ENCODE measurements at places on chromosomes 11 and 22.

DNA sequence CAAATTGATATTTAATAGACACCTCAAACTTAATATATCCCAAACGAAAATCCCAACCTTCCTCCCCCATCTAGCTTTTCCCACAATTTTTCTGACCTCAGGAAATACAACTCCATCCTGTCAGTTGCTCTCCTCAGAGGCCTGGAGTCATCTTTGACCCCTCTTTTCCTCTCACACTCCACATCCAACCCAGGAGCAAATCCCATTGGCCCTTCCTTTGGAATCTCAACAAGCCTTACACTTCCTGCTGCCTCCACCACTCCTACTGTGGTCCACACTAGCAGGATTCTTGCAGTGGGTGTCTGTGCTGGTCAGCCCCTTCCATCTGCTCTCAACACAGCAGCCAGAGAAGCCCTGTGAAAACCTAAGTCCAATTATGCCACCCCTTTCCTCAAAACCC is 39.3 kb upstream of the RFPL3 start:
- DNase-seq, result no peak

DNA sequence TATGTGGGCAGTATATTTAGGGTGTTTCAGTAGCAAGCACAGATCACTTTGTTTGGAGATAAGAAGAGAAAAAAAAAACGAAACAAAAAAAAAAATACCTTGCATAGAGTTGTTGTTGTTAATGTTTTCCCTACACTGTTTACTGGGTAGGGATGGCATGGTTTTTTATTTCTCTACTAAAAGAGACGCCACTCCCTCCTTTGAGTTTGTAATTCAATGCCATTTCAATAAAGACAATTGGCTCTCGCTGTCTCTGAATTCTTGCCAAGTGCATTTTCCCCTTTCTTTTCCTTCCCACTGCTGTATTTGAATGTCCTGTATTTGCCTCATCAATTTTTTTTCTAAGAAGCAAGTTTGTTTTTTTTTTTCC is 213.9 kb upstream of the UBASH3B start:
- no peak for DNase-seq

- DNase-seq, result no peak
Observed at GRCh38 chr11:67664213-67664585, 10.2 kb downstream of the ALDH3B2 start.

GRCh38 chr11:101931692-101932091 is 15.4 kb upstream of the ANGPTL5 start:
- DNase-seq, result no peak

DNA sequence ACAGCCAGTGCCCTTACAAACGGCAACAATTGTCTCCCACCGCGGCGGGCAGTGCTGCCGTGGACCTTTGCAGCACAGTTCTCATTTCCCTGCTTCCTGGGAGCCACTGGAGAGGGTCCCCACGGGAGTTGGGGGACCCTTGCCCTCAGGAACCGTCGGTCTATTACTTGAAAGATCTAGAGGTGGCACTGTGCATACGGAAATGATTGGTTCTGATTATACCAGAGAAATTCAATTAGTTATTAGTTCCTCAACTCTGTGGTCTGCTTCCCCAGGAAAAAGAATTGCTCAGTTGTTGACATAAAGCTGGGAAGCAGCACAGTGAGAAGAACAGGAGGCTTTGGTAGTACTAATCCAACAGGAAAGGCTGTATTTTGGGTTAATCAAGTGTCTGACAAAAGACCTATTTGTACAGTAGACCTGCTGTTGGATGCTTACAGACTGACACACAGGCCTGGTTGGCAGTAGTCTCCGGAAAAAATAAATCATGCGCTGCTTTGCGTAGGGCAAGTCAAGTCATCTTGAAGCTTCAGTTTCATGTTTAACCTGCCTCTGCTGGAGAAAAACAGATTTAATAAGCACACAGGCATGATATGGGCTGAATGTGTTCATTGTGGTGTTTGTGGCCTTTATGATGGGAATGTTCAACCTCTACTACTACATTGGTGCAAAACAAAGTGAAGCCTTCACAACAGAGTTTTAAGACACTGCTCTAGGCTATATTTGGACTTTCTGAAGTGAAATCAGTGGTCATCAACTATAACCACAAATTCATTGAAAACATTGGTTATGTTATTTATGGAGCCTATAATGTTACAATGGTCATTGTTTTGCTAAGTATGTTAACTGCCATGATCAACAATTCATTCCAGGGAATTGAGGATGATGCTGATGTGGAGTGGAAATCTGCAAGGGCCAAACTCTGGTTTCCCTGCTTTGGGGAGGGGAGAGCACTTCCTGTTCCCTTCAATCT is 54.6 kb upstream of the SC5D start:
- no peak for DNase-seq

GRCh38 chr11:88175569-88176075 is 379 bp upstream of the RAB38 start:
- no peak for DNase-seq

DNA sequence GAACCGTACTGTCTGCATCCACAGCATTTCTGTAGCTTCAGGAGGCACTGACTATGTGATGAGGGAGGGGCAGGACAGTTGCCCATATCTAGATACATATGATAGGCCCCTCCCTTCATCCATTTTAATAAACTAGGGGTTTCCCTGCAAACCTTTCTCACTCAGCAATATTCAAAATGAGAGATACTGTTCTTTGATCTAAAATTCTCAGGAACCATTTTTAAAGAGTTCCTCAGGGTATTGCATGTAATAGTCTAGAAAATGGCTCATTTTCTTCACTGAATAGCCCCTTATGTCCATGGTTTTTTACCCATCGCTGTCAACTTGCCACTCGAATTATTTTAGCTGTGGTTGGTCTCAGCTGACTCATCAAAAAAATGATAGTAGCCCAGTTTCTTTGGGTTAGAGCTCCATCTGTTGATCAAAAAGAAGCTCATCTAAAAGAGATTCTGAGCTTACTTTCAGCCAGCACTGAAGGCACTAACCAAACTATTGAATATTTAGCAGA is 37.0 kb upstream of the DNAJB7 start:
- peak; percentile 33 for DNase-seq

DNA sequence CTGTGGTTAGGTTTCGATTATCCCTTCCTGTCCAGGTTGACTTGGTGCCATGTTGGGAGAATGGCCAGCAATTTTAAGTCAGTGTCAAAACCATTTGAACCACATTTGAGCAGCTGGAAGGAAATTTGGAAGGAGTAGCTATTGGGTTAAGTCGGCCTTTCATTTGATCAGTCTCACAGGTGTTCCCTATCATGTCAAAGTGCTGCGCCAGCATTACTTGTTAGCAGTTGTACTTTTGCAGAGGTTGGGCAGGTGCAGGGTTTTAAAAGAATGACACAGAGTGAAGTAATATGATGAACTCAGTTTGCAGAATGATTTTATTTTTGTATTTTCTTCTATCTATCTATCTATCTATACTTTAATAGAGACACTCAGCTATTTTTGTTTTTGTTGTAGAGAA is 6.4 kb upstream of the TYMP start:
- DNase-seq, result no peak

- no peak for DNase-seq
Observed at GRCh38 chr11:61862714-61863547, 28.4 kb downstream of the FADS3 start.

- DNase-seq, result peak; percentile 37
Observed at GRCh38 chr11:2975594-2975993, 16.5 kb downstream of the NAP1L4 start.

GRCh38 chr22:30381264-30381663 is 5.9 kb downstream of the RNF215 start:
- DNase-seq, result no peak

- DNase-seq, result peak; percentile 18
Observed at GRCh38 chr22:35023692-35024363, 42.1 kb upstream of the ISX start.

GRCh38 chr22:42791721-42792452 is 65.2 kb downstream of the ARFGAP3 start:
- no peak for DNase-seq

DNA sequence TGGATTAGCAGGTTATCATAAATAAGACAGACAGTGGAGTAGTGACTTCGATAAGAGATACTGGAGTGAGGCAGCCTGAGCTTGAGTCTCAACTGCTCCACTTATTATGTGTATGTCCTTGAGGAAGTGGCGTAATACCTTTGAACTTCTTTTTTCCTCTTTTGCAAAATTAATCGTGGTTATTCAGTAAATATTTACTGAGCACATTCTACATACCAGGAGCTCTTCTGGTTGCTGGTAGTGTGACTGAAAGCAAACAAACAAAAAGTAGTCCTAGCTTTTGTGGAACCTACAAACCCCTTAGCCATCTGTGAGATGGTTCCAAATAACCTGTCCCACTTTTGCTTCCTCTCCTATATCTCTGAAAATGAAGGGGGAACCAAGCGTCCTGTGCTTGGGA is 125.6 kb upstream of the ASPHD2 start:
- no peak for DNase-seq

GRCh38 chr11:134521001-134521400 is 109.0 kb upstream of the B3GAT1 start:
- no peak for DNase-seq

- no peak for DNase-seq
Observed at GRCh38 chr22:31828739-31829138, 74.9 kb downstream of the DEPDC5 start.
